ENCODE measurements at places on chromosomes 1 and 21. TPM values are rescaled to one million over a fixed set of nuclear protein-coding genes. Genes with fewer than 3 reads are reported as not detected.

The TGFBR3 gene
- 12.3 TPM for total RNA-seq

The ZMPSTE24 gene
- 24.4 TPM for total RNA-seq

The SLC44A3 gene
- 2.4 TPM for total RNA-seq

The DCDC2B gene
- total RNA-seq, result not detected

The NOTCH2 gene
- 55.3 TPM for total RNA-seq

The E2F2 gene
- 0.08 TPM for total RNA-seq

The OLIG2 gene
- not detected for total RNA-seq

The INTS11 gene
- total RNA-seq, result 30.7 TPM

The OLFML2B gene
- 0.65 TPM for total RNA-seq

The CD5L gene
- total RNA-seq, result 14.1 TPM

The PRR9 gene
- total RNA-seq, result not detected

The ANKRD65 gene
- total RNA-seq, result 0.14 TPM

The LINGO4 gene
- 0.50 TPM for total RNA-seq

The HYI gene
- total RNA-seq, result 27.0 TPM

The VHLL gene
- 0.67 TPM for total RNA-seq

The CDK18 gene
- total RNA-seq, result 3.7 TPM

The HES5 gene
- 0.08 TPM for total RNA-seq

The GSTM5 gene
- 1.3 TPM for total RNA-seq

The HCRTR1 gene
- not detected for total RNA-seq

The C2CD4D gene
- not detected for total RNA-seq

The F3 gene
- 1.0 TPM for total RNA-seq

The BCAR3 gene
- 8.0 TPM for total RNA-seq

The KLHDC8A gene
- 0.05 TPM for total RNA-seq

The CLDN17 gene
- total RNA-seq, result not detected

The OR10J1 gene
- not detected for total RNA-seq

The PBX1 gene
- total RNA-seq, result 17.3 TPM

The ANGPTL3 gene
- total RNA-seq, result 162 TPM

The S100A5 gene
- total RNA-seq, result not detected

The TEX38 gene
- not detected for total RNA-seq

The LYPD8 gene
- total RNA-seq, result not detected

The TEDDM1 gene
- total RNA-seq, result not detected

The OR2T2 gene
- total RNA-seq, result not detected

The CHAF1B gene
- 0.33 TPM for total RNA-seq

The ZFP69 gene
- 1.9 TPM for total RNA-seq

The EDARADD gene
- total RNA-seq, result 0.67 TPM

The AKR7A2 gene
- 63.2 TPM for total RNA-seq

The TSTD1 gene
- 23.6 TPM for total RNA-seq

The SPRR1B gene
- total RNA-seq, result not detected

The SH2D5 gene
- total RNA-seq, result not detected

The CYP4A22 gene
- 66.9 TPM for total RNA-seq

The SHISA4 gene
- 0.47 TPM for total RNA-seq

The KLF17 gene
- total RNA-seq, result not detected

The MYOG gene
- not detected for total RNA-seq

The GSTM4 gene
- total RNA-seq, result 12.2 TPM

The CACNA1S gene
- total RNA-seq, result under 0.01 TPM

The TMEM82 gene
- total RNA-seq, result 5.8 TPM

The OR2T10 gene
- total RNA-seq, result not detected

The CA14 gene
- 2.7 TPM for total RNA-seq

The ADAMTS4 gene
- 2.2 TPM for total RNA-seq

The PER3 gene
- 5.4 TPM for total RNA-seq

The NUP210L gene
- not detected for total RNA-seq

The LCE2A gene
- not detected for total RNA-seq

The YBX1 gene
- 164 TPM for total RNA-seq

The PLA2G2F gene
- not detected for total RNA-seq

The LENEP gene
- total RNA-seq, result not detected

The TRNP1 gene
- 1.3 TPM for total RNA-seq

The IVL gene
- not detected for total RNA-seq

The PALMD gene
- total RNA-seq, result 18.3 TPM

The TMEM81 gene
- total RNA-seq, result 0.98 TPM
